ENCODE measurements at places on chromosomes 7 and 10.

DNA sequence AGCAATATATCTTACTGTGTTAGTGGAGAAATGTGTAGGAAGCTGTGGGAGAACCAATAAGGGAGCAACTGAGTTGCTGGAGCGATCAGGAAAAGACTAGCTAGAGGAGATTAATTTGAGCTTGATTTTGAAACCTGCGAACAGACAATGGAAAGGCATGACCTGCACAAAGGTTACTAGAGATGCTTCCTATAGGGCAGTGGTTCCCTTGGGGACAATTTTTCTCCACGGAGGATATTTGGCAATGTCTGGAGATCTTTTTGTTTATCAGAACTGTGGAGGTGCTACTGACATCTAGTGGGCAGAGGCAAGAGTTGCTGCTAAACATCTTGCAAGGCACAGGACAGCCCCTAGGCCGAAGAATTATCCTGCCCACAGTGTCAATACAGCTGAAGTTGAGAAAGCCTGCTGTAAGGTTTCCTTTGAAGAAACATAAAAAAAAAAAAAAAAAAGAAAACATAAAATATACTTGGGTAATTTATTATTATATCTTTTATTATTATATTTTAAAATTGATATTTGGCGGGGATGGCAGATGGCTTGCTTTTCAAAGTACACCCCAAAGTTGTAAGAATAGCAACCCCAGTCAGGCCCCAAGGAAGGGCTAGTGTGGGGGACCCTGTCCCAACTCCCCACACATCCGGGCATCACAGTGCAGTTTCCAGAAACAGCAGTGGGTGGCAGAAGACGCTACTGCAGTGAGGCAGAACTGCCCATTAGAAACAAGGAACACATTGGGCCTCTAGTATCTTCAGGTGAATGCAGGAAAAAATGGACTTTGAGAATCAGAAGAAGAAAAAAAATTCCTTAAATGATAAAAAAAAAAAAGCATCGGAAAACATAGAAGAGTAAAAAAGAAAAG is 481.6 kb downstream of the SH2D4B start:
- DNase-seq: peak; percentile 40

GRCh38 chr7:101848208-101848951 is 31.0 kb downstream of the CUX1 start:
- no peak for DNase-seq

GRCh38 chr7:110283056-110283455 is 807.9 kb upstream of the LRRN3 start:
- no peak for DNase-seq

DNA sequence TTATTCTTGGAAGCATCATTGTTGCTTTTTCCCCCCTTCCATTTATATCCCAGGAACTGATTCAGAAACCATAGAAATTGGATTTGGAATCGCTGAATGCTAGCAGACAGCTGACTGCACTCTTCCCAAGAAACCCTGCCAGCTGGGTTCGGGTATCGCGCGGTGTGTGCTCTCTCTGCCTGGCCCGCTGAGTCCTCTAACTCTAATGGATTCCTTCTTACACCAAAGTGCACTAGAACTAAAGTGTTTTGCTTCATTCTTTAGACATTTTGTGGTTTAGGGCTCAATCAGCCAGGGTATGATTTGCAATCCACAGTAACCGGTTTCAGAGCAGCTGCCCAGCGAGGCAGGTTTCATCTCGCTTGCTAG is 92.2 kb downstream of the EGFR start:
- DNase-seq: no peak

DNA sequence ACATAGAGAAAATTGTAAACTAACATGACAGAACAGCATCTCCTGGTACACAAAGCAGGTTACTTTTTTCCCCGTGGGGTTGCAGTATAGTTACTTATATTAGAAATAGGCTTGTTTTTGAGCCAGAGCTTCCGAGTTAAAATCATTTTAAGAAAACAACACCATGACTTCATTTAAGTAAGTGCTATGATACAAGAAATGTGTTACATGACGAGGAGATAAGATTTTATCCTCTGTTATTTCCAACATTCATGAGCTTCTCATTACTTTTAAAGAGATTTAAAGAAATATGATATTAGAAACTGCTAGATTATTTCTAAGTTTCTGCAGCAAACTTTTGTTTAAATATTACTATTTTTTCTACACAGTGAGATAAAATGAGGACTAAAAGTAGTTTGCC is 968.7 kb downstream of the GATA3 start:
- no peak for DNase-seq

DNA sequence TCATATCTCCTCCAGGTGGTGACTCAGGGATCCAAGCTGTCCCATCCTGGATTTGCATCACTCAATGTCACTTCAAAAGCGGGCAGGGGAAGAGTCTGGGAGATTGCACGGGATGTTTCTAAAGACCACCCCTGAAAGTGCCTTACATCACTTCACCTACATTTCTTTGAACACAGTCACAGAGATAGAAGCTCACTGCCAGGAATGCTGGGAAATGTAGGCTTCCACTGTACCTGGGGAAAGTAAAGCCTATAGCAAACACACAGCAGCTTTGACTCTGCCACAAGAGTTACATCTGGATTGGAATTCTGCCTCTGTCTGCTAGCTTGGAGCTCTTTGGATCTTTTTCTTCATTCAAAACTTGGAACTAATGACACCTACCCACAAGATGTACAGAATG is 300.9 kb downstream of the WDR11 start:
- no peak for DNase-seq

DNA sequence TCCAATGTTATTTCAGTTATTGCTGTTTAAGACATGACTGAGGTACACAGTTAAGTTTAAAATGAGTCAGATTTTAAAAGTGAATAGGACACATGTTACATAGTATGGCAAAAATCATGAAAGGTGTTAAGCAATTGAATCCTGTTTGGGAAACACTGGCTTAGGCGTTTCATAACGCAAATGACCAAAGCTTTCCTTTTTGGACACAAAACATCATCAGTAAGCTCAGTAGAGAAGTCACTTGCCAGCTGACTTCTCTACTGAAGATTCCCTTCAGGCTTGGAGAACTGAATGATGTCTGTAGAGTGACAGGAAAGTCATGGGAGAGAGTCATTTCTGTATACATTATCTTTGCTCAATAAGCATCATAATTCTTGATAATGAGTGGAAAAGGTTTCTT is 64.4 kb upstream of the RSBN1L start:
- no peak for DNase-seq

GRCh38 chr7:105837765-105838626 is 38.4 kb downstream of the ATXN7L1 start:
- DNase-seq: no peak

DNA sequence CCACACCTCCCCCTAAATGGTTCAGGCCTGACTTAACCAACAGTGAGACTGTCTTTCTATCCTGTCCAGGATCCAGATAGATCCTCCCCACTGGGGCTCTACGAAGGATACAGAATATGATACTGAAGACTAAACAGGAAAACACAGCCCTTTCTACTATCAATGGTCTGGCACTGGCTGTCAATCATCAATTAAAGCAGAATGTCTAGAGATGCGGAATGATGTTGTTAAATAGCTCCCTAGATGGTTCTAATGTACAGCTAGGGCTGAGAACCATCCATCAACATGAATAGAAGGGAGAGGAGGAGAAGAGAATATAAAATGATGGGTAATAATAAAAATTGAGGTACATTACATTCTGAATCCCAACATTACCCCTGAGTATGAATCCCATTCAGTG is 314.3 kb upstream of the CELF2 start:
- no peak for DNase-seq

DNA sequence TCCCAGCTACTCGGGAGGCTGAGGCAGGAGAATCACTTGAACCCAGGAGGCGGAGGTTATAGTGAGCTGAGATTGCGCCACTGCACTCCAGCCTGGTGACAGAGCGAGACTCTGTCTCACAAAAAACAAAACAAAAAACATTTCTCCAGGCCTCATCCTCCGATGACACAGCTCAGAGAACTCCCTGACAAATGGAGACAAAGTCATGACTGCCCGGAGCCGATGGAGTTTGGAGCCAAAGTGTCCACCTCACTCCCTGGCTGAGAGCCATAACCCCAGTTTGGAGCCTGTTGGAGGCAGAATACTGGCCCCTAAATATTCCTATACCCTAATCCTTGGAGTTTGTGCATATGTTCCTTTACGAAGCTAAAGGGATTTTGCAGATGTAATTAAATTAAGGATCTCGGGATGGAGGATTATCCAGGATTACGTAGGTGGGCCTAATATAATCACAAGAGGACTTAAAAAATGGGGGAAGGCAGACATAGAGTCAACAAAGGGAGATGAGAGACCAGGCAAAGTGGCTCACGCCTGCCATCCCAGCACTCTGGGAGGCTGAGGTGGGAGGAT is 22.7 kb downstream of the SSC4D start:
- DNase-seq: no peak

DNA sequence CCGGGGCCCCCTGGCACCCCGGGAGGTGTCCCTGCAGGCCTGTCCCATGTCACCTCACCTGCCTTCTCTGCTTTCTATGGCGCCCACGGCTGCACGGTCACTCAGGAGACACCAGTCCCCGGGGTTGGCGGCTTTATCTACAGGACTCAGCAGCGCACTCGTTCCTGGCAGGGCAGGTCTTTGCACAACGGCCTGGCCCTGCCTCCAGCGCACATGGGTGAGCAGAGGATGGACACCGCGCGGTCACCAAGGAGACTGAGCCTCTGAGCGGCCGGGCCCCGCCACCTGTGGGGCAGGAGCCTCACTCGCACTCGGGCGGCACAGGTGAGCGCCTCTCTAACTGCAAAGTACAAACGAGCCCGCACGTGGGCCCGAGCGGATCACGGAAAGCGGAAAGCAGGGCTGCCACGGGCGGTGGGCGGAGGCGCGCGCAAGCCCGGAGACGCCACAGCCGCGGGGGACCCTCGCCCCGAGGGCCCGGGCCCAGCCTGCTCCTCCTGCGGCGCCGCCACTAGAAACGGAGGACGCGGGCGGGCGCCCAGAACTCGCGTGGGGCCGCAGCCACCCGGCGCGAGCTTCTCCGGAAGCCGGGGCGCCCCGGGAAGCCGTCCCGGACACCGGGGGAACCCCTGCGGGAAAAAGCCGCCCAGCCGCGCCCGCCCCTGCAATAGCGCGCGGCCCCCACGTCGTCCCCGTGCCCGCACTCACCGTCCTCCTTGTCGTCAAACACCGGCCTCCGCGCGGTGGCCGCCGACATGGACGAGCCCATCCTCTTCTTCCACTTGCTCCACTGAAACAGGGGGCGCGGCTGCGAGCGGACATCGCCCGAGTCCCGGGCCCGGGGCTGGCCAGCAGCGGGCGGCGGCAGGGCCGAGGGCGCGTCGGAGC is 642 bp downstream of the STK32C start:
- DNase-seq: no peak

- no peak for DNase-seq
These were observed 6.2 kb upstream of the OTUD1 start for GRCh38 chr10:23432639-23433038.

DNA sequence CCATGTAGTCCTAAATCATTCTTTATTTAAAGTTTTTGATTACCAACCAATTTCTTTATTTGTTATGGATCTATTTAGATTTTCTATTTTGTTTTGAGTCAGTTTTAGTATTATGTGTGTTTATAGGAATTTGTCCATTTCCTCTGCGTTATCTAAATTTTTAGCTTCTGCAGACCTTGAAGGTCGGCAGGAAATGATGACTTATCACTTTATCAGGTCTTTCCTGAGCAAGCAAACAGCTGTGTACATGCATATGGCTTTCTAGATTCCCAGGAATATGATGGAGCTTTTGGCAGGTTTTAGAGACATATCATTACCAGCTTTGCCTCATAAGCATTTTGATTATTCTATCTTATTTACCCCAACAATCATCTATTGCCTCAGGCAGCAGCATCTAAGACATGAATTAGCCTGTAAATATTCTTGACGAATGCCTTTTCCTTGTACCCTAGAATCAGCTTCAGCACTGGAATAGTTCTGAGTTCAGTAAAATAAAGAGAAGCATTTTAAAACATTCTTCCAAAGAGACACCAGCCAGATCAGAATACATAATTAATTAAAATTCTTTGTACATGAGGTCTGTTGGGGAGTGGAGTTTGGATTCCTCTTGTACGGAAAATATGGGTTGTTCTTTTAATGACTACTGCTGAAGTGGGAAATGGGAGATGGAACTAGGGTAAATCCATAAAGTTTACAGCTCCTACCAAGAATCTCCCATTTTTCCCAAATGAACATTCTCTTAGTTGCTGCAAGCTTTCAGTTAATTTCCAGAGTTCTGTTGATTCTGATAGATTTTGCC is 408.8 kb upstream of the SEMA3C start:
- DNase-seq: no peak

- DNase-seq: no peak
These were observed 15.5 kb downstream of the ZNF488 start for GRCh38 chr10:47368431-47369180.

GRCh38 chr7:20529260-20529659 is 86.2 kb upstream of the ABCB5 start:
- no peak for DNase-seq

- no peak for DNase-seq
These were observed 35.0 kb downstream of the GFRA1 start for GRCh38 chr10:116237970-116238369.

DNA sequence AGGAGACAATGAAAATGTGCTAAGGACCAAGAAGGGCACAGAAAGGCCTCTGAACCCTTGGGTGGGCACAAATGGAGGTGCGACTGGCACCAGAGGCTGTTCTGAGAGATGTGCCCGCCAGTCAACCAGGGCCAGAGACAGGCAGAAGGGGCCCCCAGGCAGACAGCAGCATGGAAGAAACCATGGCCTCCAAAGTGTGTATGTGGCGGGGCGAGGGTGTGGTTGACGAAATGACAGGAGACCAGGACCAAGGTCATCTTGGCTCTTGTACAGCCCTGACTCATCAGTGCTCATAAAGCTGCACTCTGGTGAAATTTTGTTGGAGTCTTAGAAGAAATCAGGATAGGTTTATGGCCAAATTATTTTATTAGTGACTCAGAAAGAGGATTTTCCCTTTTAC is 4.0 kb upstream of the MRPS24 start:
- DNase-seq: no peak
